ENCODE measurements at places on chromosomes 2 and 18.

GRCh38 chr2:129061769-129062121 is 743.1 kb upstream of the HS6ST1 start:
- no peak for DNase-seq

DNA sequence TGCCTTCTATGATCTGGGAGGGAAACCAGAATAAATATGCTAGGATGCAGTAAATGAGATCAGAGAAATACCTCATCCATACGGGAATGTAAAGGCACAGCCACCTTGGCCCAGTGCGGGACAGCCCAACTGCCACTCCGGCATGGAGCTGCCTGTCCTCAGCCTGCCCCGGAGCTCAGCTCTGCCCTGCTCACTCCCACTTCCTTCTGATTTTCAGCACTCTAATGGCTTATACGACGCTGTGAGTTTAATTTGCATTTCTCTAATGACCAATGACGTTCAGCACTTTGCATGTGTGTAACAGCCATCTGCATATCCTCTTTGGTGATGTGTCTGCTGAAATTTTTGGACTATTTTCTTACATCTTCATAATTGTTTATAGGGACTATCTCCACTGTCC is 172.5 kb upstream of the RAB6C start:
- DNase-seq = no peak

- DNase-seq = no peak
These were observed 57.2 kb downstream of the RTTN start for GRCh38 chr18:70148039-70148938.

GRCh38 chr2:68767031-68767961 is 32.7 kb downstream of the ARHGAP25 start:
- no peak for DNase-seq

GRCh38 chr2:174787487-174788205 is 23.4 kb upstream of the CHRNA1 start:
- DNase-seq = peak; percentile 70

GRCh38 chr2:237572021-237572741 is 5.8 kb downstream of the PRLH start:
- peak; percentile 83 for DNase-seq

DNA sequence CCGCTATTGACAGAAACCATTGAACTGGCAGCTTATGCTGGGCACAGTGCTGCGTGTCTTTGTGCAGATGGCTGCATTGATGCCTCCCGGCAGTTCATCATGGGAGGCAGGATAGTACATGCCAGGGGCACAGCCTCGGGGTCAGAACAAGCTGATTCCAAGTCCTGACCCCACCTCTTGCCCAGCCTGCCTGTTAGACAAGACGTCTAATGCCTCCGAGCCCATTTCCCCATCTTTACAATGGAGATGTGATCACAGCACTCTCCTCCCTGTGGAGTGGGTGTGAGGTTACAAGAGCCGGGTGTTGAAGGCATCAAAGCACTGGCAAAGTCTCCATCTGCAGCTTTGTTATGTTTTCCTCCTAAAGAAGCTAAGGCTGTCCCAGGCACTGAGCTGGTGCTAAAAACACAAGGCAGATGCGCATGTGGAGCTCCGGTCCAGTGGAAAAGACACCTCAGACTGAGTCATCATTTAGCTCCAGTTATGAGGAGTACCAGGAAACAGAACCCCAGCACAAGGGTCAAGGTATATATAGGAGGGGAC is 125.7 kb upstream of the EPAS1 start:
- DNase-seq = no peak

GRCh38 chr2:147430408-147430807 is 414.4 kb upstream of the ACVR2A start:
- no peak for DNase-seq

DNA sequence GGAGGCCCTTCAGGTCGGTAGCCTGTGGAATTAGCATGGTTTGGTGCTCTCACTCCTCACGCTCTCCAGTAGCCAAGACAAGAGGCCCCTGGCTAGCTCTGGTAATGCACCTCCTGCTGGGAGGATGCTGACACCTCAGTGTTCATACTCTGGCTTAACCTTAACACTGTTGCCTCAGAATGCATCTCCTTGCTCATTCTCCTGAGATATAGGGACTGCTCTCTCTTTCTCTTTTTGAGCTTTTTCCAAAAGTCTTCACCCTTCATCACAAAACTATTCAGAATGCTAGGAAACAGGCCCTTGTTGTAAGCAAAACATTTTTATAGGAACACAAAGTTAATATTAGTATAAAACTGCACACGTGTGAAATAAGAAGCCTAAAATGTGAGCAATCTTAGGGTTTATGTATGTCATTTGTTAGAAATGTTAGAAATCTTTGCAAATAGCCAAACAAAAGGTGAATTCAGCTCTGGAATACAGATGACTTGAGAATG is 17.3 kb upstream of the IMPA2 start:
- no peak for DNase-seq

DNA sequence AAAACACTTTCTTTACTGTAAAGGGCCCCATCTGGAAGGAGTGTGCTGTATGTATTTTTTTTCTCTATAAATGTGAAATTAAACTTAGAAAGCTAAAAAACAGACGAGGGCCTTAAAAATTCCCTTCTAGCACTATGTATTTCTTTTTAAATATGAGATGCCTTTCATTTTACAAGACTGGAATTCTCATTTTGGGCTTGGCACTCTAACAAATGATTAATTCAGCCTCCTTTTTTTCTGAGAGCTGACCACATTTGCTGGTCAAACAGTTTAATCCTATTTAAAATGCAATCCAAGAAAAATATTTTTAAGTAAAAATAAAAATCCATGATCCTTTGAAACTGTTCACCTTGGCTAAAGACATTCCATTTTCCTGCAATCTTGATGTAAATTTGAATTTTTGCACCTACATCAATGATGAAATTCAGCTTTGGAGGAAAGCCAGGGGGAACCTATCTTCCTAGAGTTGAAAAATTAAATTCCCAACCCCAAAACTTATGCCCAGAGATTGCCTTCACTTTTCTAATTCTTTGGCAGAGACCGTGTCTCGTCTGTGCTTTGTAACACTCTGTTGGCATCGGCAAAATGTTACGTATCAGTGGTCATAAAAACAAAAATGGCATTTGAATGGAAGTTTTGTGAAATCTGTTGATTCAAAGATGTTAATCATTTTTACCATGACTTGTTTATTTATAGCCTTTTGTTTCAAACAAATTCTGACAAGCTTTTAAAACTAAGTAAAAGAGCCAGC is 284.5 kb downstream of the ZNF521 start:
- no peak for DNase-seq

GRCh38 chr2:203578759-203579643 is 43.9 kb upstream of the RAPH1 start:
- DNase-seq = no peak

GRCh38 chr2:200302940-200303727 is 3.4 kb upstream of the SPATS2L start:
- DNase-seq = no peak

DNA sequence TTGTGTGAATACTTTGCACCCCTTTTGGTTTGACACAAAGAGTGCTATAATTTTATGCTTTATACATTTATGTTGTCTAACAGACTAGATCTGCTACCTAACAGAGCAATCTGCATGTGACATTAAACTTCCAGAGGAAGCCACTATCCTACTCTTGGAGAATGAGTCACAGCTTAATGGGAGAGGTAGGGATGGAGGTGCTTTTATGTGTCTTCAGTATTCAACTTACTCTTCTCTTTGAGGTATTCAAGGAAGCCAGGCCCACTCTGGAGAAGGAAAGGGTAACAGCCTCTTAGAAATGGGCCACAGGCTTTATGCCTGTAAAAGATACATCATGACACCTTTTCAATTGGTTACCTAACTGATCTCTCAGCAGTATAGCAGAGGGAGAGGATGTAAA is 85.8 kb upstream of the NEUROD1 start:
- DNase-seq = no peak

GRCh38 chr2:11406267-11406957 is 59.5 kb downstream of the E2F6 start:
- no peak for DNase-seq

DNA sequence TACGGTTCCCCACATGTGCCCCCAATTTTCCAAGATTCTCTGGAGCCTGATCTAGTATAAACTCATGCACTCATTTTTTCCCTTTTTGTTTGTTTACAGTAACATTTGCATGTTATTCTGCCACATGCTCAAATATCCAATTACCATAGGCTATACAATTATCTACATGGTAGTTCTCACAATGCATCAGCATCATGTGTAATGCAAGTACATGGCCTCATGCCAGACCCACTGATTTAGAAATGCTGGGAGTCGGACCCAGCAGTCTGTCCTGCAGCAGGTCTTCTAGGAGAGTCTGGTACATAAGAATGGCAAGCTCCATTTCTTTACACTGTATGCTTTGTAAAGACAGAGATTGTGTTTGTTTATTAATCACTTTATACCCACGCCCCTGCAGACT is 107.7 kb downstream of the CBLN2 start:
- DNase-seq = no peak

DNA sequence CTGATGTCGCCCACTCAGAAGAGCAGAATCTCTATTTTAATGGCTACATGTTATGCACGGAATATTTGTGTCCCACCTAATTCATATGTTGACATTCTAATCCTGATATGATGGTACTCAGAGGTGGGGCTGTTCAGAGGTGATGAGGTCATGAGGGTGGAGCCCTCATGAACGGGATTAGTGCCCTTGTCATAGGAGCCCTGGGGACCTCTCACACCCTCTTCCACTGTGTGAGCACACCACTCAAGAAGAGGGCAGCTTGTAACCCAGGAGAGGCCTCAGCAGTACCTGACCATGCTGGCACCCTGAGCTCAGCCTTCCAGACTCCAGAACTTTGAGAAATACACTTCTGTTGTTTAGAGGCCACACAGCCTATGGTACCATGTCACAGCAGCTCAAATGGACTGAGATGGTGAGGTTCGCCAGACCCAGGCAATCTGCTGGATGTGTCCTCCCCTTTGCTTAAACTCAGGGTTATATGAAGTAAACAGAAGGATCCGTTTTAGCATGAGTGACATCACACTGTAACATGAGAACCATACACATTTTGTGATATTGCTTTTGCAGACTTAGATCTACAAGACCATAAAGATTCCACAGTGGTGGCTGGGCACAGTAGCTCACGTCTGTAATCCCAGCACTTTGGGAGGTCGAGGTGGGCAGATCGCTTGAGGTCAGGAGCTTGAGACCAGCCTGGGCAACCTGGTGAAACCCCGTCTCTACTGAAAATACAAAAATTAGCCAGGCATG is 48.7 kb downstream of the ATOH8 start:
- DNase-seq = no peak

GRCh38 chr2:70797506-70797905 is 7.1 kb upstream of the FIGLA start:
- no peak for DNase-seq

- no peak for DNase-seq
These were observed 1526.7 kb downstream of the LRP1B start for GRCh38 chr2:140604096-140604495.

DNA sequence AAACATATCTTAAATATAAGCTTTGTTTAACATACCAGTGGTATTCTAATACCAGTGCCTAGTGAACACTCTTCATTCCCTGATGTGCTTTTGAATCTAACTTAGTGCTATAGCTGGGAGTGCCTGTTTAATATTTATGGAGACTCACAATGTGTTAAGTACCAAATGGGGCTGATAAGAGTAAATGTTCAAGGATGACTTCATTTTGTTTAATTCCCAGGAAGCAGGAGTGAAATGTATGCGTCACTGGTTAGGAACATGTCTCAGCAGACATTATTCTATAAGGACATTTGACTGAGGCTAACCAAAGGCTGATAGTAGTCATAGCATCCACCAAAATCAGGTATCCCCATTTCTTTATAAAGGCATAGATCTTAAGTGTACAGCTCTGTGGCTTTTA is 31.7 kb upstream of the LINC00305 start:
- no peak for DNase-seq

- no peak for DNase-seq
These were observed 1.1 kb downstream of the HIBCH start for GRCh38 chr2:190318514-190318913.

DNA sequence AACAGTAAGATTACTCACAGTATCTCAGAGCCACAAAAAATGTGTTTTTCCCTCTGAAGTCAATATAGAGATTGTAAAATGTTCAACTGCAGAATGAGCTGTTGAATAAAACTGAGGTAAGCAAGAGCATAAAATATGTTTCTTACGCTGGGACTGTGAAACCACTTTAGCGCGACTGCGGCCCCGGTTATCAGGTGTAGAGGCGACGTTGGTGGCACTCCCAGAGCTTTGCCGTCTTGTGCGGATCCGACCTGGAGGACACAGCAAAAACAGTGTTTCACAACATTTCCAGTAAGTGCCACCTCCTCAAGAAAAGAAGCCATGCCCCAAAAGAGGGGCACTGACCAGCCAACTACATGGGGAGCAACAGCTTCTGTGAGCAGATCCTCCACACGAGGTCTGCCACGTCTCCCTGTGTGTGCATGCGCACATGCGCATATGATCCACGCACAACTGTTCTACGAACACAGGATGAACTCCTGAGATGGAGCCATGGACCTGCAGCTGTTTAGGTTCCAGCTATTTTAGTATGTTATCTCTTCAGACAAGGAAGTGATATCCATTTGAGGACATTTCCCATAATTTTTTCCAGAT is 100.7 kb upstream of the RNU4ATAC start:
- DNase-seq = no peak

- DNase-seq = no peak
These were observed 46.9 kb upstream of the ATP8B1 start for GRCh38 chr18:57850063-57850462.

DNA sequence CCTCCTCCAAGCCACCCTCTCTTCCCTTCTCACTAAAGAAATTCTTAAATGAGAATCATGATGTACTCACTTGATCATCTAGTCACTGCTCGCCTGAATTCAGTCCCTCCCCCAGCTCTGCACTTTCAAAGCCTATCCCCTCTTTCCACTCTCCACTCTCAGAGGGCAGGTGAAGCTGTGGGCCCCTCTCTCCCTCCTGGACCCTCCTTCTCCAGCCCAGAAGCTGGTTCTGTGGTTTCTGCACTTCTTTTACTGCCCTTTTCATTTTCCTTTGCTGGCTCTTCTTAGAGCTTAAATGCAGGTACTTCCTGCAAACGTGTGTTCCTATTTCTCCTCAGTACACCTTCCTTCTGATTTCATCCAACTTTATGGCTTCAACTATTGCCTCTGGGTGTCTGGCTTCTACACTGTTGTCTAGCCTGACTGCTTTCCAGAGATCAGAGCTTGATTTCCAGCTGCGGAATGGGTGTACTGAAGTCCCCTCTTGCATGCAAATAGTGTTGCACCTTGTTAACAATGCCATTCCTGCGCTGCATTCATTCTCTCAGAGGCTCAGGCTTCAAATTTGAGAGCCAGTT is 15.3 kb upstream of the TXNDC2 start:
- DNase-seq = no peak

DNA sequence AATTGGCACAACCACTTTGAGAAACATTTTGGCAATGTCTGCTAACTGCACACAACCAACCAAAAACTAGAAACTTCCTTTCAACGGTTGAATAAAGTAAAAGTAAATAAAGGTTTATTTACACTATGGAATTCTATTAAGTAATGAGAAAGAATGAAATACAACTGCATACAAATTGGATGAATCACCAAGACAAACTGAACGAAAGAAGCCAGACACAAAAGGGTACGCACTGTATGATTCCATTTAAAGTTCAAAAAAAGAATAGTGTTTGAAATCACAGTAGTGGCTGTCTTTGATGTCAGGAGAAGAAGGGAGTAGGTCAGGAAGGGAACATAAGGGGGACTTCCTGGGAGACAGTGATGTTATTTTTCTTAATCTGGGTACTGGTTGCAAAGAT is 46.5 kb upstream of the SULT1C3 start:
- no peak for DNase-seq
